ENCODE measurements at places on chromosomes 11 and 22.

GRCh38 chr11:116579031-116579653 is 193.6 kb downstream of the BUD13 start:
- peak; percentile 71 for DNase-seq

DNA sequence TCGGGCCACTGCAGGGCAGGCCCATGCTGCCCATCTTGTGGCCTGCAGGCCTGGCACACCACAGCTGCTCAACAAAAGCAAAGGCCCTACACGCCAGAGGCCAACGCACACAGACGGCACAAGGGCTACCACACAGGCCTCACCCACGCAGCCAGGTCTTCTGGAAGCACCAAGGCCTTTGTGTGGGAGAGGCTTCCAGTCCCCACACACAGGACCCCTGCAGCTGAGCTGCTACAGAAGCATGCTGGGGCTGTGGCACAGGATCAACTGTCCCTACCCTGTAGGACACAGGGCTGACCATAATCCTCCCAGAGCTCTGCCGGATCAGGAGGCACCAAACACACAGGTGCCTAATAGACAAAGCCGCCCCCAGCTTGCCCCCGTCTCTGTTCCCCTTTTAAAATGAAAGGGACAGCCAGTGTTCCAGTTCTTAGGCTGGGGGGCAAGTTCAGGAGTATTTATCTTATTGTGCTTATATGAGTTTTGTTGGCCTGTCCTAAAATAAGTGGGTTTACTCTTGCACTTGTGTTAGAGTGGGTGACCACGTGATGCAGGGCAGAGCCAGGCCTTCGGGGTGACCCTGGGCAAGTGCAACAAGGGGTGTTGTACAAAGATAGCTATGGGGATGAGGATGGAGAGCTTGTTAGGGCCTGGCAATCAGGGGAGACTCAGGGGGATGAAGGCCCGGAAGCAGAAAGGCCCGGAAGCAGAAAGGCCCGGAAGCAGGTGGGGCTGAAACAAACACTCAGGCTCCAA is 5.4 kb downstream of the TTLL12 start:
- DNase-seq = no peak

- no peak for DNase-seq
Measured at GRCh38 chr11:128608746-128609407, 21.5 kb upstream of the ETS1 start.

DNA sequence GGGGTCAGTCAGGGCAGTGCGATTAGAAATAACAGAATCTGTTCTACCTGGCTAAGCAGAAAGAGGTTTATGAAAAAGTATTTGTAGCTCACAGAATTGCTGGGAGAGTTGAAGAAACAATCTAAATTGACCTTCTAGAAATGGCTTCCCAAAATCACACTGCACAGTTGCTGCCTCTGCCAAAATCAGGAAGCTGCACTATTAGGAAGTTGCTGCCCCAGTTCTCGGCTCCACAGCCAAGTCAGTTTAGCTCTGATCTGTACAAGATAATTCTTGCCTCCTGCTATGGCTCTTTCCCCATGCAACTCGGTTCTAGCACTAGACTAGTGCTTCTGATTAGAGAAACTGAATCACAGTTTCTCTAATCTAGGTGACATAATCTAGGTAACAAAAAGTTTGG is 16.0 kb upstream of the CCDC90B start:
- no peak for DNase-seq

DNA sequence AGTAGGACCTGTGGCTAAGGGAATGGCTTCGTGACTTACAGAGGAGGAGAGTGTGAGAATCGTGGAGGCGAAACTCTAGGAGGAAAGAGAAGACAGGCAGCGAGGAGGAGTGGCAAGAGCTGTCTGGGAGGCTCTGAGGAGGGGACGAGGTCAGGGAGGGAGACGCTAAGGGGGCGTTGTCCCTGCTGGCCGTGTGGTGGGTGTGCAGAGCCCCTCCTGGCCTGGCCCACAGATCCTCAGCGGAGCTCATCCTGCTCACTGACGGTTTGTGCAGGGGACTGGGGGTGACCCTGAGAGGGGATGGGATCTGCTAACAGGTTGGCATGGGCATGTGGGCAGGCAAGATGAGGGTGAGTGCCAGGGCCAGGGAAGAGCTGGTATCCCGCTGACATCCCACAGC is 56.5 kb upstream of the PRR5 start:
- peak; percentile 28 for DNase-seq

GRCh38 chr11:8709002-8709672 is 26.5 kb downstream of the RPL27A start:
- DNase-seq = peak; percentile 50

- no peak for DNase-seq
Measured at GRCh38 chr22:47356511-47357011, 594.1 kb downstream of the TBC1D22A start.

GRCh38 chr22:40215266-40215665 is 37.5 kb downstream of the TNRC6B start:
- peak; percentile 22 for DNase-seq

GRCh38 chr11:107655602-107656001 is 56.3 kb downstream of the SLN start:
- DNase-seq = no peak

DNA sequence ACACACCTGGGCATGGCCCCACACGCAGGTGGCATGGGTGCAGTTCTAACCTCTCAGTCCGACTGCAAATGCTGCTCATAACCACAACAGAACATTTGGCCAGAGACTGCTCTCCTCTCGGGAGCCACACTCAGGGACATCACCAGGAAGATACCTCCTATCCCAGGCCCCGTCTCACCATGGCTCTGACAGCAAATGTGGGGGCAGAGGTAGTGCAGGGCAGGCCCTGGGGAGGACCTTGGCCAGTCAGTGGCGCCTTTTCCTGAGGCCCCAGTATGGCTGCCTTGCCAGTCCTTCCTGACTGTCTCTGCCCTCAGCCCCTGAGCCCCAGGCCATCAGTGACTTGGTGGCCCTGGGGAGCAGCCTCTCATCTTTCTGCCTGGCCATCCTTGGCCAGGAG is 2.8 kb downstream of the KRTAP5-6 start:
- DNase-seq = no peak

GRCh38 chr11:102800767-102801166 is 2.8 kb upstream of the MMP1 start:
- DNase-seq = no peak

GRCh38 chr11:91244912-91245311 is 979.7 kb upstream of the FAT3 start:
- no peak for DNase-seq

- peak; percentile 82 for DNase-seq
Measured at GRCh38 chr11:9015677-9016076, 11.9 kb upstream of the NRIP3 start.

GRCh38 chr11:1881442-1882264 is 10.0 kb downstream of the PRR33 start:
- peak; percentile 24 for DNase-seq

DNA sequence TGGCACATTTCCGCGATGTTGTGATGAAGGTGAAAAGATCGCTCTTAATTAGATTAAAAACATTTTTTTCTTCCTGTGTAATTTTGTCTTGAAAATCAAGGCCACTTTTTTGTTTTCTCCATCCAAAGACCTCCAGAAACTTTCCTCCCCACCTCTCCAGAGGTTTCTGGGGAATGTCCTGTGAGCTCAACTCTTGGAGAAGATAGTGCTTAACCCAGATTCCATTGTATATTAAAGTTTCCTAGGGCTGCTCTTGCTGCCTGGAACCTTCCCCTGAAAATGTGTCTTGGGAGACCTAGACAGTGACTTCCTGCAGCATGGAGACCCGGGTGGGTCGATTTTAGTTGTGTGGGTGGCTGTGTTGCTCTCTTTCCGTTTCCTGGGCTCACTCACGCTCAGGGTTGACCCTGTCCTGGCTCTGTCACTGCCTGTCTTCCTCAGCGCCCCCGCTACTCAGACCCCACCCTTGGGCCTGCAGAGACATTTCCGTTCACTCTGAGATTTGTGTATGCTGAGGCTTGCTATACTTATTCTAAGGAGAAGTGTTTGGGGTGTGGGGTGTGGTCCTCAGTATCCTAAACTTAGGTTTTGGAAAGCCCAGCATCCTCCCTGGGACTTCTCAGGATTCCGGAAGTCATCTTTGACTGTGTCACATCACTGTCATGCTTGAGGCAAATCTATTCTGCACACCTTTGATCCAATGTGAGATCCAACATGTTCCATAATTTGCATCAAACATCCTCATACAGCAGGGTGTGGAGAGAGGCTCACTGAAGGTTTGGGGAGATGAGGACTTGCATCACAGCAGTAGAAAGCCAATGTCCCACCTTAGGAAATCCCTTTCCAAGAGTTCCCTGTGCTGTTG is 47.2 kb downstream of the KCNQ1OT1 start:
- no peak for DNase-seq

GRCh38 chr11:126956635-126957034 is 43.9 kb downstream of the KIRREL3 start:
- no peak for DNase-seq

DNA sequence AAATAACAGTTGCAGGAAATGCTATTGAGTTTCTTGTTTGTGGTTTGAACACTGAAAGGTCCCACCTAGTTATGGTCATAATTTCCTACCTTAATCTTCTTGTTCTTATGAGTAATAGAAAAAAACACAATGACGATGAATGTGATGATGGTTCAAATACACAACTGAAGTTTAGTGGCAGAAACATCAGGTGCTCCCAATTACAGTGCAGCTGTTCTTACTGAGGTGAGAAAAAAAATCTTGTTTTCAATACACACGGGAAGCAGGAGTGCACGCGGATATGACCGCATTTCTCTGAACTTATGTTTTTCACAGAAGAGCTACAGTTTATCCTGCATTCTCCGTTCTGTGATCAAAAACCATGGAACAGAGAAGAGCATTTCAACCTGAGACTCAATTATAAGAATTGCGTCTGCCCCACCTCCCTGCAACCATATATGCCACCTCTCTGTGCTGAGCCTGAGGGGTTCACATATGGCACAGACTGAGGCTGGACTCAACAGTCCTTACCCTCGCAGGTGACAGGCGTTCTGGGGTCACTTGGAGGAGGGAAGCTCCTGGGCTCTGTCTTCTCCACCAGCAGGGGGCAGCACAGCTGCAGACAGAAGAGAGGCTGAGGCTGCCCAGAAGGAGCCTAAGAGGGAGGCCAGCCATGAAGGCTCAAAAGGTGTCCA is 99.7 kb upstream of the IGLL5 start:
- DNase-seq = peak; percentile 79

- no peak for DNase-seq
Measured at GRCh38 chr11:22165759-22166513, 26.9 kb upstream of the ANO5 start.

DNA sequence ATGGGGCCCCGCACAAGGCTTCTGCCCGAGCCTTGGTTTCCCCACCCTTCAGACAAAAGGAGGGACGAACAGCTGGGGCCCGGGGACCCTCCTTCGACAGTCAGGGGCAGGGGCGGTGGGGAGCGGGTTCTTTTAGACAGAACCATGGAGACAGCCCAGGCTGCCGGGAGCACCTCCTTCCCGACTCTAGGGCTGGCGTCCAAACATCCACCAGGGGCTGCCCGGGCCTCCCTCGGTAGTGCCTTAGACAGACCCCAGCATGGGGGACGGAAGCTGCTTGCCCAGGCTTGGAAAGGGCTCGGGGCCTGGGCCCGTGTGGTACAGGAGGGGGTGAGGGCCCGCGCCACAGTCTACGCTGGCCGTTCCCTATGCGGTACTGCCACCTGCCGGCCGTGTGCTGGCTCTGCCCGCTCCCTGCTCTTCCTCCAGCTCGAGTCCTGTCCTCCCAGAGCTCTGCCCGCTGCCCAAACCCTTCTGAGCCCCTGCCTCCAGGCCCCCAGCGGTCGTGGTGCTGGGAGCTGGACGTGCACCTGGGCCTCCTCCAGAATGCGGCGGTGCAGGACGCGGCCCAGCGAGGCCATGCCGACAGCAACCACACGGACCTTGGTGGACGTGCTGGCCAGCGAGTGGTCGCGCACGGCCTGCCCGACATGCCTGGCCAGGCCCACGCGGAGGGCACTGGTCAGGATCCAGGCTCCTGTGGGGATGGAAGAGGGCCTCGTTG is 20.1 kb downstream of the TSSC4 start:
- peak; percentile 90 for DNase-seq

GRCh38 chr11:106523921-106524320 is 446.5 kb downstream of the AASDHPPT start:
- DNase-seq = no peak

DNA sequence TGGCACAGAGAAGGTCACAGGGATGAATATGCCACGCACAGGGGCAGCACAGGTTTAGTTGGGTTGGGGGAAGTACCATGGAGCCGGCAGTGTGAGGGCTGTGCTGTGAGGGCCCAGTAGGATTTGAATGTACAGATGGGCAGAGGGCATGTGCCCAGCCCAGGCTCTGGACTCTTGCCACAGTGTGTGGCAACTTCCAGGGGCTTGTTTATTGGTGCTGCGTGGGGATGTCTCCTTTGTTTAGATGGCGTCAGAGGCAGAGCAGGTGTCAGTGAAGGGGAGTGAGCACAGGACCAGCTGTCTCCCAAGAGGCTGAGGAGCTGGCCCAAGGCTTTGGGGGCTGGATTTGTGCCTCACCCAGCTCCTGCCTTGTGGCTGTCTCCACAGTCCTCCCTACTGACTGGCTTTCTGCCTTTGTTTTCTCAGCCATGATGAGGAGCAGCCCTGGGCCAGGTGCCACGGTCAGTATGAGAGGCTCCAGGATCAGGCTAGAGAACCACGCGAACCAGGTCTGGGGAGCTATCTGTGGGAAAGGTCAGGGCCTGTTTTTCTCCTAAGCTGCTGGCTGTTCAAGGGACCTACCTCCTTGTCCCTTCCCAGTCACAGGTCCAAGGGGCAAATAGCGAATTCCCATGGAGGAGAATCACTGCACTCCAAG is 21.9 kb downstream of the SUN2 start:
- DNase-seq = no peak

DNA sequence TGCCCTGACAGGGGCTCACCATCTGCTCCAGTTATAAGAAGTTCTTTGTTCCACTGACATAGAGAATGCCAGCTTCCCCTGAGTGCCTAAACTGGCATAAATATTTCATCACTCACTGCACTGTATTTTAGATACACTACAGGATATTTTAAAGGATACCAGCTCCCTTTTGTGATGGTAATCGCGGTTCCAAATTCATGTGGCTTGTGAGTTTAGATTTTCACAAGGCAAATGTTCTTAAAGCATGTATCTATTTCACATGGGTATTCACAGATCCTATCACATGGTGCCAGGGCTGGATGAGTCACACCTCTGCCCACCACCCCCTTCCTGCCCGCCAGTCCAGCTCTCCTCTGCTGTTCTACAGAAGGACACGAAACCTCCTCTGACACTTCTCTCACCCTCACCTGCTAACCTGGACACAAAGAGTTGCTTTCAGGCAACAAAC is 105.5 kb downstream of the KCNC1 start:
- no peak for DNase-seq

DNA sequence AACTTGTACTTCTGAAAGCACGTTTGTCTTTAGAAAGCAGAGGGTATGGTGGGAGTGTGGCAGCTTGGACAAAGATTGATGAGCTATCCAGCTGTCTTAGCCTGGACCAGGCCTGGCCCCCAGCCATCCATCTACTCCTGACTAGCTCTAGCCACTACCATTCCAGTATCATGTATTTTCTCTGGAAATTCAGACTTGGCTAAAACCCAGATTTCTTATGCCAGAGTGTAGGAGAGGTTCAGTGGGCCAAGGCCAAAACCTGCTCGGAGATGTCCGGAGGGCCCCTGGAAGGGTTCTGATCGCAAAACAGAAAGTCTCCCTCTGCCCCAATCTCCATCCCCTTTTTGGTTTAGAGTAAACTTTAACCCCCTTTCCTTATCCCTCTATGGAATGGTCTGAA is 24.8 kb upstream of the MTCH2 start:
- no peak for DNase-seq

- no peak for DNase-seq
Measured at GRCh38 chr11:5364214-5364613, 12.9 kb downstream of the OR51B6 start.
